Suppressor macrophage treated with lipopolysaccharide for 1 hour (primary cell): ENCODE measurements at places on chromosomes 4 and X.
A peak's percentile ranks its signal among the peaks of the same experiment; 100 is the strongest.

- no peak for DNase-seq
Observed at GRCh38 chrX:94524867-94525266, 850.9 kb downstream of the FAM133A start.

GRCh38 chrX:42754115-42754514 lies 23.8 kb downstream of the PPP1R2C start:
- no peak for DNase-seq

DNA sequence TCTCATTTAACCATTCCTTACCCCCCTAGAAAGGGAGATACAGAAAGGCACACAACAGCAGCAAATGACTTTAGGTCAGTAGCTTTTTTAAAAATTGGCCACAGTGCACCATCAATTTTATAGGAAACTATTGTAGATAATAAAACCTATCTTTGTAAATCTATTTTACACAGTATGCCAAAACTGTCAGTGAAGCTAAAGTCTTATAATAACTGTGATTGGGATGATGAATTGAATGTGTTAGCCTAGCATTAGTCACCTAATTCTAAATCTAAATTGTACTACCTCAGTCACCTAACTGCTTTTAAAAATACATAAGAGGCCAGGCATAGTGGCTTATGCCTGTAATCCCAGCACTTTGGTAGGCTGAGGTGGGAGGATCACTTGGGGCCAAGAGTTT lies 44.2 kb downstream of the SH3RF1 start:
- no peak for DNase-seq

DNA sequence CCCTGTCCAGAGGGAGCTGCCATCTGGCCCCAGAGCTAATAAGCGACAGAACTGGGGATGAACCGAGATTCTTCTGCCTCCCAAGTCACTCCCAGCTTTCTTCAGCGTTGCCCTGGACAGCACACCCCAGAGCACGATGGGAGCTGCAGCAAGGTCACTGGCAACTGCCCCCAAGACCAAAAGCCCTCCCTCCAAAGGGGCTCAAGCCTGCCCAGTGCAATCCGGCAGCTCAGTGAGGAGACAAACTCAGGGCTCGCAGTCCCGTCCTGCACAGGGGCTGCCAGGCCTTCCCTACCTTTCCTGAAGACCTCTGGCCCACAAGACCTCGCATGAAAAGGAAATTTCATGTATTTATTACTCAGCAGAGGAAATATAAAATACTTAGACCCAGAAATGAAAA lies 174.8 kb downstream of the BCOR start:
- no peak for DNase-seq

- DNase-seq = no peak
Observed at GRCh38 chrX:47802589-47802988, 34.1 kb upstream of the ZNF81 start.

GRCh38 chr4:792626-793092 lies 33.3 kb downstream of the CPLX1 start:
- no peak for DNase-seq

- DNase-seq = no peak
Observed at GRCh38 chr4:41678086-41678816, 70.3 kb downstream of the PHOX2B start.

DNA sequence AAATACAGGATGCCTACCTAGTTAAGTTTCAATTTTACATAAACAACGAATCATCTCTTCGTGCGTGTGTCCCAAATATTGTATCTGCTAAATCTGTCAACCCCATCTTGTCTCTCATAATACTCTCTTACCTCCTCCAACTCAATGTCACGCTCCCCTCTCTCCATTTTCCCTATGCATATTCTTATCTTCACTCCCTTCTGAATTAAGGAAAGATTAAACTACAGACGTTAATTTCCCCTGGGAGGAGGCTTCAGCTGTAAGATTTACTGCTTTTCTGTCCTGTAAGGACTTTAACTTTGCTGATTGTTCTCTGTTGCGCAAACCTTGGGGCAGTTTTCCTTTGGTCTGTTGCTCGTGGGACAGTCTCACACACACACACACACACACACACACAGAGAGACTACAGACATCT lies 455 bp upstream of the ABCB7 start:
- peak; percentile 14 for DNase-seq

GRCh38 chr4:8860892-8861575 lies 10.6 kb downstream of the HMX1 start:
- DNase-seq = no peak

DNA sequence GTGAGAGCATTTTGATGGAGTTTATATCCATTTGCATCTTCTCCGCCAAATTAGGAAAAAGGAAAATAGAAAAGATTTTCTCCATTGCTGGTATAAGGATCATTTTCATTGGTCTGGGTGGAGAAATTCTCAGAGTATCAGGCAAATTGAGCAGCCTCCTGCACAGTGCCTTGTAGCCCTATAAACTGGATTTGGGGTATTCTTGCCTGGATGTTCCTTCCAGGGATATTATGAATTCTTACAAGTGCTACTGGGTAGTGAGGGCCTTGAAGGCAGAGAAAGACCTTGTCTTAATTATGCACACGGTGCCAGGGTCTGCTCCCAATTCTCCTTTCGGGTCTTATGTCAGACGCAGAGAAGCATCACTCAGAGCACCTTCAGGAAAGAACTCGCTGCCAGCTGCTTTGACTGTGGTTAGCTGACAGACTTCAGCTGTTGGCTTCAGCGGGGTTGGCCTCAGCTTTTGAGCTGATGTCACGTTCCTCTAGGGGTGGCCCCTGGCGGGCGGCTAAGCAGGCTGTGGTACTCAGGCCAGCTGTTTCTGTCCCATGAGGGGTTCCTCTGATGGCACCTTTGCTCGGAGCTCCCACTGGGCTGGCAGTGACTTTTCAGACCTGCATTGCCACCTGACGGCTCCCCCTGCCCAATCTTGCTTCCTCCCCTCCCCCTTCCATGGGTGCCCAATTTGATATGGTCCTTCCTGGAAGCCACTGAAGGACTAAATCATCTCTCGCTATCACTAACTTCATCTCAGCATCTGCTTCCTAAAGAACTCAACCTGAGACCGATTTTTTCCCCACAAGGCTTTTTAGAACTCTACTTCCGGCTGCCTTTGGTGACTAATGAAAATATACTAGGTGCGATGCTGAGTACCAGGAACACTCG lies 519.5 kb downstream of the BCOR start:
- no peak for DNase-seq

DNA sequence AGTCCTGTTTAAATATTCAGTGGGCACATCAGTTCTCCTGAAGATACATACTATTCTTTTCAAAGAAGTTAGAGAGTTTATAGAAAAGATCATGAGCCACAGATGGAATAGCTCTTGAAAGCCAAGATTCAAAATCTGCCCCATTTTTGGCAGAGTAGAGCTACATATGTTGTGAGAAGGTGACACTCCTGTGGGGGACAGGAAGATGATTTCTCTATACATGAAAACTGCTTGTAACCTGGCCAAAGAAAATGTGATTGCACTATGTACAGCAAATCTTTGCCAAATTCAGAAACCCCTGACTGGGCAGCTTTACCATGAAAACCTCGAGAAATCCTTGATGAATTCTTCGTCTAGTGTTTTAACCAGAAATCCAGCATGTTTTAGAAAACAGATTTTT lies 44.9 kb downstream of the GPM6A start:
- DNase-seq = no peak

DNA sequence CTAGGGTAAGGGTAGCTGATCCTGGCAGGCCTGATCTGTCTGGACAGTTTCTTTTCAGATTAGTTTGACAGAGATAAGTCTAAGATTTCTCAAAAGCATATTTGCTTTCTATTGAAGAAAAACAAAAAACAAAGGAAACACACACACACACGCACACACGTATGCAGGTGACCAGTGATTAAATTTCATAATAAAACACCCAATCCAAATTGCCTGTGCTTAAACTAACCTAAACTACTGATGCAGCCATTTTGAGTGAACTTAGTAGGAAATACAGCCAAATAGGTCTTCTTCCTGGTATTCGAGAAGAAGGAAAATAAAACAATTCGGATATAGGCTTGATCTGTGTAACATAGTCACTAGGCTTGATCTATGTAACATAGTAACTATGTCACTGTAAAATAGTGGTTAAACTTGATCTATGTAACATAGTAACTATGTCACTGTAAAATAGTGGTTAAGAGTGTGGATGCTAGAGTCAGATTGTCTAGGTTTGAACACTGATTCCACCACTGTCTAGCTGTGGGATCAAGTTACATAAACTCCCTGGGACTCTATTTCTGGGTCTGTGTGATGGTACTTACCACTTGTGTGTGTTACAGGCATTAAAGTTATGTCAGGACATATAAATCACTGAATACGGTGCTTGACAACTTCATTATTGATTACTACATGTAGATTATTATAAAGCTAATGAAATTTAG lies 9.8 kb upstream of the CCNG2 start:
- DNase-seq = no peak

GRCh38 chr4:19850909-19851308 lies 400.8 kb upstream of the SLIT2 start:
- DNase-seq = no peak

DNA sequence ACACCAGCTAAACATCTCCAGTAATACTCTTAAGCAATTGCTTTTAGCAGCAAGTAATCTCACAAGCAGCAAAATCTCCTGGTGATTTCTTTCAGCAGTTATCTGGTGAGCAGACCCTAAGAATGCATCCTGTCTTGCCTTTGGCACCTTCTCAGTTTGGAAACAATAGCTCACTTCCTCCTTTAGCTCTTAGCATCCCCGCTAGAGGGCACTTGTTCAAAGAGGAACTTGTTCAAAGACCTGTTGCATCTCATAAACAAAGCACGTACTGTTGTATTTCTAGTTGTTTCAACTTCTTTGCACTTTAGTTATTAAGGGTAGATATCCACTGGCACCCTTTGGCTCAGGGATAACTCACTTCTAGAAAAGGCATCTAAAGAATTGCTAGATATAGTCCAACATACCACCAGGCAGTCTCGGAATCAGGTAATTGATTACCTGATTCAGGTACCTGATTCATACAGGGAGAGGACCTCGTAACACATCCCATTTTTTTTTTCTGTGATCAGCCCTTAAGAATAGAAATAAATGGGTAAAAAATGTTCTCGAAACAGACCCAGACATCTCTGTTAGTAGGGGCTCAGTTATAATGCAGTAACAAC lies 81.9 kb upstream of the QRFPR start:
- DNase-seq = peak; percentile 76

- no peak for DNase-seq
Observed at GRCh38 chrX:132200976-132201375, 18.3 kb downstream of the RAP2C start.

GRCh38 chr4:155738548-155738947 lies 20.3 kb upstream of the GUCY1B1 start:
- no peak for DNase-seq

DNA sequence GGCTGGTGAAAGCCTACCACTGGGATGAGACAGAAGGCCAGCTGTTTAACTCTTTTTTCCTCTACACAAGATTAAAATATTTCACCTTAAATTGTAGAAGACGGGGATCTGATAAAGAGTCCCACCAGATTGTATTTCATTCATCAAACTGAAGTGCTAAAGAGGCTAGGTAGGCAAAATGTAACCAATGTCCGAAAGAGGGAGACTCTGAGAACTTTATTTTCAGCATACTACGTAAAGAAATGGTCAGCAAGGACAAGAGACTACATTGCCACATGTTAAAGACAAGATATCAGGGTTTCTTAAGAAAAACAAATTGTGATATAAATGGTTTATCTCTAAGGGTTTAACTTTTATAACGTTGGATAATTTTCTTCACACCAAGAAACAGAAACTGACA lies 71.6 kb upstream of the INPP4B start:
- no peak for DNase-seq

GRCh38 chr4:94588896-94589693 lies 137.4 kb downstream of the PDLIM5 start:
- no peak for DNase-seq

DNA sequence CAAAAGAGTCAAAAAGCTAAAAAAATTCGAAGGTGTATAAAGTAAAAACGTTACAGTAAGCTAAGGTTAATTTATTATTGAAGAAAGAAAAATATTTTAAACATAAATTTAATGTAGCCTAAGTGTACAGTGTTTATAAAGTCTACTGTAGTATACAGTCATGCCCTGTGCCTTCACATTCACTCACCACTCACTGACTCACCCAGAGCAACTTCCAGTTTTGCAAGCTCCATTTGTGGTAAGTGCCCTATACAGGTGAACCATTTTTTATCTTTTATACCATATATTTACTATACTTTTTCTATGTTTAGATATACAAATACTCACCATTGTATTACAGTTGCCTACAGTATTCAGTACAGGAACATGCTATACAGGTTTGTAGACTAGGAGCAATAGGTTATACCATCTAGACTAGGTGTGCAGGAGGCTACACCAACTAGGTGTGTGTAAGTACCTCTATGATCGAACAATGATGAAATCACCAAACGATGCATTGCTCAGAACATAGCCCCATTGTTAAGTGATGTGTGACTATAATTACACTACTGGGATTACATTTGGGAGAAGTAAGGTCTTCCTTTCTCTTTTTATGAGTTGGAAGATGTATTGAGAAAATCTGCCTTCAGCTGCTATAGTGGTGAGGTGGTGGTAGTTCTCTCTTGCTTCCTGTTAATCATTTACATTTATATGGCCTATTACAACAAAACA lies 27.2 kb downstream of the TMSB4X start:
- peak; percentile 37 for DNase-seq

GRCh38 chr4:88865046-88865445 lies 167.4 kb upstream of the NAP1L5 start:
- peak; percentile 48 for DNase-seq

GRCh38 chr4:8055206-8055605 lies 103.4 kb downstream of the ABLIM2 start:
- DNase-seq = no peak

- no peak for DNase-seq
Observed at GRCh38 chr4:61380865-61381264, 180.7 kb downstream of the ADGRL3 start.

DNA sequence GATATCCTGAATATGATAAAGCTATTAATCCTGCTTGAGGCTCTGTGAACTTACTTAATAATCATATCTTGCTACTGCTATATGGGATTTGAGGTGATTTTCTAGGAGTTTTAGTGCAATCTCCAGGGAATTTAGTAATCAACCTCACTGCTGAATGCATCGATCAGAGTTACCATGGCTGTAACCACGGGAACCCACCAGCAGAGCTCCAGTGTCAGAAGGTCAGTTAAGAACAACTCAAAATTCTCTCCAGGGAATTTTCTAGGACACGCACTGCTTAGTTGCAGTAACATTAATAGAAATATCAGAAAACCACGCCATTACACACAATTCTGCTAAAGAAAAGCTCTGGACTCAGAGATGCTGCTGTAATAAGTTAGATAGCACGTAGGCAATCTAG lies 1477.2 kb upstream of the TENM3 start:
- DNase-seq = no peak
